Activated CD8-positive, alpha-beta memory T cell treated with anti-CD3 and anti-CD28 coated beads for 1 hour (primary cell): ENCODE measurements at places on chromosomes 5 and 9.

- DNase-seq, result no peak
Observed at GRCh38 chr5:78747055-78747454, 98.5 kb upstream of the LHFPL2 start.

DNA sequence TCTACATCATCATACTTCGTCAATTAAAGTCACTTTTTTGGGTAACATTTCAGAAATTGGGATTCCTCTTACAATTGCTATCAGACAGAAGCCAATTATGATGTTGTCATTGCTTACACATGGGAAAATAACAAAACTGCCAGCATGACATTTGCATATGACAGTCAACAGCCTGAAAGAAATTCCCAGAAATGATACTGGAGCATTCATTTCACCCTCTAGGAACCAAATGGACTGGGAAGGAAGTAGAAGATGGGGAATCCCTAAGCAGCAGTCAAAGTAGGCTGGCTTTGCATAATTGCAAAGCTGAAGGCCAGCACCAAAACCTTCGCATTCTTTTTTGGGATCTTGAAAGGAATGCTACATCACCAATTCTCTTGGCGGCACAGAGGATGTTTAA is 10.7 kb downstream of the HMGCS1 start:
- no peak for DNase-seq

- no peak for DNase-seq
Observed at GRCh38 chr9:27560457-27560856, 12.8 kb downstream of the C9orf72 start.

DNA sequence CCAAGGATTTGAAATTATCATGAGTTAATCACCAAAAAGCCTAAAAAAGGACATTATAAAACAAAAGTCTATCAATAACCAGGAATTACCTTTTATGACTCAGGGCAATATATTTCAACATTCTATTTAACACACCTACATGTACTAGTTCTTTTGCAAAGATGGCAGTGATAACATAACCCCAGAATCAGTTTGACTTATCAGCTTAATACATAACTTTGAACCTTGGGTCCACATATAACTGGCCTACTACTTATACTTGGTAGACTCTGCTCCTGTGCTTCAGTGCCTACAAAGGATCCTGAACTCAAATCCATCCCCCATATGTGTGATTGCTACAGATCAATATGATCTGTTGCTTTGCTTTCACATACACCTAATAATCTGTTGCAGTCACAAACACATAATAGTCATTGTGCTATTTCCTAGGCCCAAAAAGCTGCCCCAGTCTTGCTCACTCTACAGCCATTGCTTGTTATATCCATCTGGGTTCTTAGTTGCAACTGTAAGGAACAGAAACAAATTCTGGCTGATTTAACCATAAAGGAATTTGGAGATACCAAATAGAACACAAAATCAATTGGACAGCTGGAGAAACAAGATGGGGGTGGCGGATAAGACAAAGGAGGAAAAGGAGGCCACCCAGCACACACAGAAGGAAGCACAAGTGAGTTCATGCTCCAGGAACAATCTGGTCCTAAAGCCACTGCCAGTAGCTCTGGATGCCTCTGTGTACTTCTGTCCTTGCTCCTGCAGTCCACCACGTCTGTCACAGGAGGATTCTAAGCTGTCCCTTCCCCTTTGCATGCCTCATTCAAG is 25.5 kb downstream of the DEPDC1B start:
- no peak for DNase-seq

DNA sequence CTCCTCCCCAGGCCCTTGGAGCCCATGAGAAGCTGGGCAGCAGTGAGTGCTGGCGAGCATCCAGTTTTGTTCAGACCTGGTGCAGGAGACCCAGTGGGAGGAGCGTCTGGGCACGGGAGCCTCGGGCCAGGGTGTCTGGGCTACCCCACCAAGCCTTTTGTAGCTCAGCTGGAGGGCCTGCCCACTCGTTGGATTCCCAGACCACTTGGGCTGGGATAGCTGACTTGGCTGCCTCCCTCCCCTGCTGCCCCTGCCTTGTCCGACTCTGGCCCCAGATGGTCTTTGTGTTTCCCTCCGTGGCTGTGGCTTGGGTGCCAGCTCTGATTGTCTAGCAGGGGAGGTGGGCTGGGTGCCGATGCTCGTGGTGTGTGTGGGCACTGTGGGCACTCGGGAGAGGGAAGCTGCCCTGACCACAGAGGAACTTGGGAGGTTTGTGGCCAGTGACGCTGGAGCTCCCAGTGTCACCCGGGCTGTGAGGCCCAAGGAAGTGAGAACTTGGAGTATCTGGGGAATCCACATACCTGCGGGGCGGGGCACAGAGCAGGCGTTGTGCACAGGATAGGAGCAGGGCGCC is 47.3 kb downstream of the WNK2 start:
- DNase-seq, result no peak

DNA sequence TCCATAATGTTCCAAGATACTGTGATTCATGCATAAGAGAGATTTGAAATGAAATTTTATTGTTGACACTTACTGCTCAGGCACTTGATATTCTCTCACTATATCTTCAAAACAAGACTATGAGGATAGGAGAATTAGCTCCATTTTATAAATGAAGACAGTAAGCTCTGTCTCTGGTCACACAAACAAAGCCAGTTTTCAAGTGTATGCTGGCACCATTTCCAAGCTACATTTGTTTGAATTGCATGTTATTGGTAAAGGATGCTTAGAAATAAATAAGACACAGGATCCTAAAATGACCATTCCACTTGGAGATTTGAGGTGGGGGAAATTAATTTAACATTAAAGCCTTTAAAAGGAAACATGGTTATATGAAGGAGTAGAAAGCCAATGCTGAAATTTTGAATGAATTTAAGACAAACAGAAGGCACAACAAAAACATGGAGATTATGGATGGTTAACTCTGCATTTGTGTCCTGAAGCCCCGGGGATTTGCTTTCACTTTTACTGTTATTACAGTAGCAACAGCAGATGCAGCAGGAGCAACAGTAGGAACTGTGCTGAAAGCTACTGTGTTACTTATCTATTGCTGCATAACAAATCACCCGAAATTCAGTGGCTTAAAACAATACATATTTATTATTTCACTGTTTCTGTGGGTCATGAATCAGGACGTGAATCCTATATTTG is 79.7 kb upstream of the ASTN2 start:
- DNase-seq, result no peak

DNA sequence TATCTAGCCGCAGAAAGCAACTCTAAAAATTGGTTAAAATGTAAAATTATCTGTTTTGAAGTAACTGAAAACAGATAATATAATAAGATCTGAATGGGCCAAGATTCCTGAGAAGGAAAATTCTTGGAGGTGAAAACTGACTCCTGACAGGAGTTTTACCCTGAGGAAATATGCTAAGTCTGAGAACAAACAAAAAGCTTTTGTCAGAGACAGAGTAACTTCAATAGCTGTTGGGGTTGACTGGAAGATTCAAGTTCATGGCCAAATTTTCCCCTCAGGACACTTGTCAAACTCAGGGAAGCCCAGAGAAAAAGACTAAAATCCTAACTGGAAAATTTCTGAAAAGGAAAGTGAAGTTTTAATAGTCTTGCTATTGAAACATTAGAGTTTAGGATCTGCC is 5.7 kb downstream of the PCDHB4 start:
- DNase-seq, result no peak

- no peak for DNase-seq
Observed at GRCh38 chr5:145587710-145588109, 247.4 kb downstream of the PRELID2 start.

GRCh38 chr9:16445141-16445920 is 425.1 kb downstream of the BNC2 start:
- DNase-seq, result no peak

- DNase-seq, result no peak
Observed at GRCh38 chr5:147701468-147701867, 81.1 kb downstream of the JAKMIP2 start.

DNA sequence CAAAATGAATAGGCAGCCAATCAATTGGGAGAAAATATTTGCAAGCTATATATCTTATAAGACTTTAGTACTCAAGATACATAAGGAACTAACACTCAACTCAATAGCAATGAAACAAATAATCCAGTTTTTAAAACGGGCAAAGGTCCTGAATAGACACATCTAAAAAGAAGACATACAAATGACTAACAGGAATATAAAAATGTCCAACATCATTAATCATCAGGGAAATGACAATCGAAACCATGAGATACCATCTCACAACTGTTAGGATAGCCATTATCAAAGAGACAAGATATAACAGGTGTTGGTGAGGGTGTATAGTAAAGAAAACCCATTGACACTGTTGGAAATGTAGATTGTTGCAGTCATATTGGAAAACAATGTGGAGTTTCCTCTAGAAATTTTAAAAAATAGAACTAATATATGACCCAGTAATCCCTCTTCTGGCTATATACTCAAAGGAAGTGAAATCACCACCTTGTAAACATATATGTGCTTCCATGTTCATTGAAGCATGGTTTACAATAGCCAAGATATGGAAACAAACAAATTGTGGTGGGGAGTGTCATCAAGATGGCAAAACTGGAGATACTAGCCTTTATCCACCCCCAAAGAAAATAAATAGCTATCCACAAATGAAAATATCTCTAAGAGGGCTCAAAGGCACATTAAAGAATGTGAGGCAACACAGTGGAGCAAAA is 13.9 kb upstream of the BTNL3 start:
- no peak for DNase-seq

DNA sequence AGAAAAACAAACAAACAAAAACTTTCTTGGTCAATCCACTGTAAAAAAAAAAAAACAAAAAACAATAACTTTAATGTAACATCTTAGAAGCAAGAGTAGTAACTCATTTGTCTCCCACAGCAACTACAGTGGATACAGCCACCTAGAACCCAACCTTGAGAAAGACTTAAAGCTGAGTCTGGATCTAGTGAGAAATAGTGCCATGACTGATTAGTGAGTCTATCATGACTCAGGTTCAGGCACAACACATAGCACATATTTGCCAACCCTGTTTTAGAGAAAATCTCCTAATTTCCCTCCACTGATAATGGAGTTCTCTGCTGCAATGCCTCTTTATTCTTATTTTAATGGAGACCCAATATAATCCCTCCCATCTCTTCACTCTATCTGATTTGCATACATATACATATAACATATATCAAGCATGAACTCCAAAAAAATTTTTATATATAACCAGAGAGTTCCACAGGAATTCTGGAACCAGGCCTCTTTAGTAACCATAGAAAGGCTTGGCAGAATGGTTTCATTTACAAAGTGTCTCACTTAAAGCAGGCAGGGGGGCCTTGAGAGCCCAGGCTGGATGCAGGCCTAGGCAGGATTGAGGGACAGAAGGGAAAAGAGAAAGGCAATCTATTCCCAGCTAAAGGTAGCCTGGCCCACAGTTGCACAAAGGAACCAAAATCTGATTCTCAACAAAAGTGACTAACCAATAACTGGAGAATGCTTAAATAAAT is 11.9 kb upstream of the NR4A3 start:
- no peak for DNase-seq

- DNase-seq, result no peak
Observed at GRCh38 chr5:159333545-159333925, 3.2 kb upstream of the IL12B start.
